Kasumi-1 (cell line): ENCODE measurements at places on chromosomes 1 and 21.

DNA sequence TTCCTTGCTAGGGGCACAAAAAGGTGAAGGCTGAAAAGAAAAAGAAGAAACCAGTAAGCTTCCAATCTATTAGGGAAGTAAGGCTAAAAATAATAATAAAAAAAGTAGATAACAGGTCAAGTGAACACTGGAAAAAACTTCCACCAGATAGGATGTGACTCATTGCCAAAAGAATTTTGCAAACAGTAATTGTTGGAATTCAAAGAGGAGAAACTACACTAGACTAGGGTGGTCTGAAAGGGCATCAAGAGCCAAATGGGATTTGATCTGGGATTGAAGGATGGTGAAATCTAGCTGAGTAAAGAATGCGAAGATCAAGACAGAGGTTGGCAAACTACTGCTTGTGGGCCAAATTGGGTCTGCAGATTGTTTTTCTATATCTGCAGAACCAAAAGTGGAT, 6.0 kb upstream of the ST6GALNAC3 start:
- no peak for DNase-seq

DNA sequence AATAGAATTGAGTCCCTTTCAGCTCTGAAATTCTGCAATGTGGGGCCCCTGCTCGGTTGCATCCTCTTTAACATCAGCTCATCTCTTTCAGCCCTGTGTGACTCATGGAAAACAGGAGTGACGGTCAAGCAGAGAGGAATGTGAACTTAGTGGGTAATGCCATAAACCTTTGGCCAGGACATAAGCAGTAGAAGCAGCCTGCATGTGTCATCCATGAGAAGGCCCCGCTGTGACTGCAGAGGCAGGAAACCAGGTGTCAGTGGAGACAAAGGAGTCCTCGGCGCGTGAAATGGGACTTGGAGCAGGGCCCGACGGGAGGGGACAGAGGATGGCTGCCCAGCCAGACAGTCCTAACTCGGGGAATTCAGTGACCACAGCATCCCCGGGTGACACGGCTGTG, 21.1 kb upstream of the EPHB2 start:
- DNase-seq, result no peak

- DNase-seq, result no peak
Observed at GRCh38 chr1:181794332-181794731, 267.2 kb downstream of the ZNF648 start.

GRCh38 chr1:56249234-56249633, 330.1 kb downstream of the PLPP3 start:
- peak; percentile 64 for DNase-seq

DNA sequence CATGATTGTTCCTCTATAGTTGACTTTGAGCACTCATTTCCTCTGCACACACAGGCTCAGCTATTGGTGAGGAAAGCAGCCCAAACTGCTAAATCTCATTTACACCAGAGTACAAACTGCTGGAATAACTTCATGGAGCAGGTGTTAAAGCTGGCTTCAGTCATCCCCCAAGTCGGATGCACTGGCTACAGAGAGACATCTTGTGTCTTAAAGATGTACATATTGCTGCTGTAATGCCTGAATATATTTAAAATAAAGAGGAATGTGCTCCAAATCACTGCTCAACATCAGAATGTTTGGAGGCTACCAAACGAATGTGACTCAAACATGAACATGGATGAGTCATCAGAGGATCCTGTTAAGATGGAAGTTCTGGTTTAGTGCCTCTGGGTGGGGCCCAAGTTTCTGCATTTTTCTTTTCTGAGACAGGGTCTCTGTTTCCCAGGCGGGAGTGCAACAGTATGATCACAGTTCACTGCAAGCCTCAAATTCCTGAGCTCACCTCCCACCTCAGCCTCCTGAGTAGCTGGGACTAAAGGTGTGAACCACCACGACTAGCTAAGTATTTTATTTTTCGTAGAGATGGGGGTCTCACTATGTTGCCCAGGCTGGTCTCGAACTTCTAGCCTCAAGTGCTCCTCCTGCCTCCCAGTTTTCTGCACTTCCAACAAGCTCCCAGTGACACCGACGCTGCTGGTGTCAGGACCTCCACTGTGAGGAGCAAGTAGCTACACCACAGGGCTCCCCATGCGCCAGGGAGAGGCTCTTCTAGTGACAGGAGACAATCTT, 79.0 kb upstream of the KRTAP19-8 start:
- DNase-seq, result peak; percentile 22

DNA sequence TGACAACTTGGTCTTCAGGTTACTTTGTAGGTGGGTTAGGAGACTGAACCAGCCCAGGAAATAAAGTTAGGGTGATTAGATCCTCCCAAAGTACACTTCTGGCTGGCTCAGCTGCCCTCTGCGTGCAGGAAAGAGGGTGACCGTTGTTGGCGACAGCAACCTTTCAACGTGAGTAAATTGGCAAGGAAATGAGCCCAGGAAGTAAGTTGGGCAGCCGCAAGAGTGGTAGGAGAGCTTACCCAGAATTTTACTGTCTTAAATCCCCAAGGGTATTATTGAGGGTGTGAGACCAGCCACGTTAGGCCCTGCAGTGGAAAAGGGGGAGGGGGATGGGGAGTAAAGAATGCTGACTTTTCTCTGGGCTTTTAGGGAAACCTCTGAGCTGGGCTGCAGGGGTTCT, 1.6 kb downstream of the TENT5C start:
- peak; percentile 70 for DNase-seq

DNA sequence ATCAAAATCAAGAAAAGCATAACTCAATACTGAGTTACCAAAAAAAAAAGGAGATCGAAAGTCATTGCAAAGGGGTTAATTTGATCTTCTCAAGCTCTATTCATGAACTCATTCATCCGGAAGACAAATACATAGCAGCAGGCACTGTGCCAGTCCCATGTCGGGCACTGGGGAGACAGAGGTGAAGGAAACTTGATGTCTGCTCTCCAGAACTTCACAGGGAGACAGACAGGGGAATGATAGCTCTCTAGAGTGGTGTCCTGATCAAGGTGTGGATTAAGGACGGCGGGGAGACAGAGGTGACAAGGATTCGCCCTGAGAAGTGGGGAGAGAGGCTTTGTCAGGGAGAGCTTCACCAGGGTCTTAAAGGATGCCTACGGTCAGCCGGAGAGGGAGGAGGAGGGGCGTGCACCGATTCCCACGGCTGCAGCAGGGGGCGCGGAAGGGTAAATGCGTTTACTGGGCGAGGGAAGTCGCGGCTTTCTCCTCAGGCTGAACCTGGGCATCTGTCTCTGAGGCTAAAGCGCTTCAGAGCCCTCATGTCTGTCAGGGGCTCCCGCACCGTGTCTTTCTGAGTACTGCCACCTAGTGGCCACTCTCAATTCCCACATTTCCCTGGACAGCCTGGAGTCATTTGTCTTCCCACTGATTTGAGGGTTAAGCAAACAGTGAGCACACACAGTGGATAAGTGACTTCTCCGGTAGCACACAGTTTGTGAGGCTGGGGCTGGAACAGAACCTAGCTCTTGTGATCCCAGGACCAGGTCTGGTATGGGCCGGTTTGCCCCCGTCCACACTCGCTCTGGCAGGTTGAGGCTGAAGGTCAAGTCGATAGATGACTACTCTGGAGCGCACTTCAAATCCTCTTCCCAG, 152.8 kb downstream of the TENT5C start:
- DNase-seq, result peak; percentile 79

DNA sequence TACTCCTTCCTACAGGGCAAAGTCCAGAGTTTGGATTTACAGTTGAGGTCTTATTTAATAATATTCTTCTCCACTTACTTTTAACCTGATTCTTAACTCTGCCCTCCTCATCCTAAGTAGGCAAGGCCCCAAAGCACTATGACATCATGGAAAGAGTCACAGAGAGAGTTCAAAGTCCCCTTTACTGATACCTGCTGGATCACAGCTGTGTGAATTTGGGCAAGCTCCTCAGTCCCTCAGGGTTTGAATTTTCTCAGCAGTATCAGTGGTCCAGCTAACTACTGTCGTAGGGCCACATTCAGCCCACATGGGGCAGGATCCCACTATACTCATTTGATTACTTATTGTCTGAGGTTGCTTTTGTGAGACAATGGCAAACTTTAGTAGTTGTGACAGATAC, 16.0 kb downstream of the TYW3 start:
- DNase-seq, result no peak

DNA sequence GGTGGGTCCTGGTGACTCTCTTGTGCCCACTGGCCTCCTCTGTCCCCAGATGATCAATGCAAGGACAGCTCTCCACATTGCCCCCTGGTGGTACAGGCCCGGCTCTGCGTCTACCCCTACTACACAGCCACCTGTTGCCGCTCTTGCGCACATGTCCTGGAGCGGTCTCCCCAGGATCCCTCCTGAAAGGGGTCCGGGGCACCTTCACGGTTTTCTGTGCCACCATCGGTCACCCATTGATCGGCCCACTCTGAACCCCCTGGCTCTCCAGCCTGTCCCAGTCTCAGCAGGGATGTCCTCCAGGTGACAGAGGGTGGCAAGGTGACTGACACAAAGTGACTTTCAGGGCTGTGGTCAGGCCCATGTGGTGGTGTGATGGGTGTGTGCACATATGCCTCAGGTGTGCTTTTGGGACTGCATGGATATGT, 10.8 kb downstream of the ADAMTSL4 start:
- DNase-seq, result peak; percentile 74

DNA sequence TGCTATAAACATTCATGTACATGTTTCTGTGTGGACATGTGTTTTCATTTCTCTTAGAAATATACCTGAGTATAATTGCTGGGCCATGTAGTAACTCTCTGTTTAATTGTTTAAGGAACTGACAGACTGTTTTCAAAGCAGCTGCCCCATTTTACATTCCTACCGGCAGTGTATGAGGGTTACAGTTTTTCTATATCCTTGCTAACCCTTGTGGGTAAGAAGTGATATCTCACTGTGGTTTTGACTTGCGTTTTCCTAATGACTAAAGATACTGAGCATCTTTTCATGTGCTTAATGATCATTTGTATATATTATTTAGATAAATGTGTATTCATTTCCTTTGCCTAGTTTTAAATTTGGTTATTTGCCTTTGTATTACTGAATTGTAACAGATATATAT, 81.7 kb downstream of the DNM3 start:
- no peak for DNase-seq

DNA sequence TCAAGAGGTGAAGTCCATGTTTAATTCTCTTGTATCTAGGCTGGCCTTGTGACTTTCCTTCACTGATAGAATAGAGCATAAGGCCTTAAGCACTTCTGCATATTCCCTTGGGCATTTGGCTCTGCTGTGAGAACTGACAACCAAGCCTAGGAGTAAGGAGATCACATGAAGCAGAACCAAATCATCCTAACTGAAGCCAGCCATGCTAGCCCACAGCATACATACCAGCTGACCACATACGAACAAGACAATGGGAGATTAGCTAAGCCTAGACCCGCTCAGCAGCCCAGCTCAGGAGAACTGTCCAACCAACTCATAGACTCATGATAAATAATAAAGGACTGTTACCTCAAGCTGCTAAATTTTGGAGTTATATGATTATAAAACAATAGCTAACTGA, 114.6 kb upstream of the NEK7 start:
- no peak for DNase-seq

DNA sequence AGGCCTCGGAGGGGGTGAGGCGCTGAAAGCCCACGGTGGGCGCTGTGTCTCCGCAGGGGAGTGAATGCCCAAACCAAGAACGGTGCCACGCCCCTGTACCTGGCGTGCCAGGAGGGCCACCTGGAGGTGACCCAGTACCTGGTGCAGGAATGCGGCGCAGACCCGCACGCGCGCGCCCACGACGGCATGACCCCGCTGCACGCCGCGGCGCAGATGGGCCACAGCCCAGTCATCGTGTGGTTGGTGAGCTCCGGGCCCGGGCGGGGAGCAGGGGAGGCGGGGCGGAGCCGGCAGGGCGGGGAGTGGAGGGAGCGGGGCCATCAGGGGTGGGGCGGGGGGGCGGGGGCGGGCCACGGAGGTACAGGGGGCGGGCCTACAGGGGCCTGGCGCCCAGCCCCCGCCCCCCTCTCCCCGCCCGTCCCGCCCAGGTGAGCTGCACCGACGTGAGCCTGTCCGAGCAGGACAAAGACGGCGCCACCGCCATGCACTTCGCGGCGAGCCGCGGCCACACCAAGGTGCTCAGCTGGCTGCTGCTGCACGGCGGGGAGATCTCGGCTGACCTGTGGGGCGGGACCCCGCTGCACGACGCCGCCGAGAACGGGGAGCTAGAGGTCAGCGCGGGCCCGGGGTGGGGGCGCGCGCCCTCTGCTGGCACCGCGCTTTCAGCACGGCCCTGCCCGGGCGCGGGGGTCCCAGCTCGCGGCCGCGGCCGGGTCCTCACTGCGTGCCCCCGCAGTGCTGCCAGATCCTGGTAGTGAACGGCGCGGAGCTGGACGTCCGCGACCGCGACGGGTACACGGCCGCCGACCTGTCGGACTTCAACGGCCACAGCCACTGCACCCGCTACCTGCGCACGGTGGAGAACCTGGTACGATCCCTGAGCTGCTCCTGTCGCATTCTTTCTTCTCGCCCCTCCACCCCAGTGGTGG, 15.9 kb downstream of the ESPN start:
- DNase-seq, result no peak

DNA sequence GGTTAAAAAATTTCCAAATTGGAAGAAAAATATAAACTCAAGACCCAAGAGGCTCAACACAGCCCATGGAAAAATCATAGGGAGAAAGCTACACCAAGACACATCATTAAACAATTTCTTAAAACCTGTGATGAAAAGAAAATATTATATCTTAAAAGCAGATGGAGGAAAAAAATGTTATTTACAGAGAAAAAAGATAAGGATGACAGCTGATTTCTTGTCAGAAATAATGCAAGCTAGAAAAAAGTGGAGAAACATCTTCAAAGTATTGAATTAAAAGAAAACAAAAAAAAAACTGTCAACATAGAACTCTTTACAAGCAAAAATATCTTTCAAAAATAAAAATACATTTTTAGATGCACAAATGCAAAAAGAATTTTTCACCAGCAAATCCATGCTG, 930.5 kb downstream of the ADGRL2 start:
- peak; percentile 41 for DNase-seq

DNA sequence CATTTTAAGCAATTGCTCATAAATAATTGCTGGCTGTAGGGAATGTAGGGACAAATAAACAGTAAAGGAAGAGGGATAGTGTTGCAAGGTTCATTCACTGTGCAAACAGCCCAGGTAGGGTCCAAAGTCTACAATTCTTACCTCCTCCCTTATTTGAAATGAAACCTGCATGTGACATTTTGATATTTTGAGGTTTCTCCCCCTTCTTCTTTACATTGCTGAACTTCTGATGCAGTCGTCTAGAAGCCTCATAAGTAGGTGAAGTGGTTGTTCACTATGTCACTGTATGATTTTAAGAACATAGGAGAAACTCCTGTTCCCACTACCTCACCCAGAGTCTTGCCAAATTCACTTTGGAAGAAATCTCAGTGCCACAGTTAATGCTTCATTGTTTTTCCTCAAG, 16.1 kb downstream of the F5 start:
- no peak for DNase-seq
